ENCODE measurements at places on chromosomes 16 and 17. TPM values are rescaled to one million over a fixed set of nuclear protein-coding genes. Genes with fewer than 3 reads are reported as not detected.

- H3K27me3 ChIP-seq, result no peaks in the 10 kb centered on the region
- H3K27ac ChIP-seq, result no peak overlapping the region
- no peak for DNase-seq
- H3K4me1 ChIP-seq, result no peaks in the 10 kb centered on the region
Measured at GRCh38 chr17:33520426-33521330, 227.6 kb upstream of the ASIC2 start.

CNGB1 gene
- not detected for total RNA-seq

GRCh38 chr17:16935786-16936185 is 36.1 kb downstream of the TNFRSF13B start:
- H3K36me3 ChIP-seq, result no peaks in the 10 kb centered on the region
- H3K4me3 ChIP-seq, result no peak overlapping the region
- DNase-seq, result no peak
- H3K4me1 ChIP-seq, result no peaks in the 10 kb centered on the region

DNA sequence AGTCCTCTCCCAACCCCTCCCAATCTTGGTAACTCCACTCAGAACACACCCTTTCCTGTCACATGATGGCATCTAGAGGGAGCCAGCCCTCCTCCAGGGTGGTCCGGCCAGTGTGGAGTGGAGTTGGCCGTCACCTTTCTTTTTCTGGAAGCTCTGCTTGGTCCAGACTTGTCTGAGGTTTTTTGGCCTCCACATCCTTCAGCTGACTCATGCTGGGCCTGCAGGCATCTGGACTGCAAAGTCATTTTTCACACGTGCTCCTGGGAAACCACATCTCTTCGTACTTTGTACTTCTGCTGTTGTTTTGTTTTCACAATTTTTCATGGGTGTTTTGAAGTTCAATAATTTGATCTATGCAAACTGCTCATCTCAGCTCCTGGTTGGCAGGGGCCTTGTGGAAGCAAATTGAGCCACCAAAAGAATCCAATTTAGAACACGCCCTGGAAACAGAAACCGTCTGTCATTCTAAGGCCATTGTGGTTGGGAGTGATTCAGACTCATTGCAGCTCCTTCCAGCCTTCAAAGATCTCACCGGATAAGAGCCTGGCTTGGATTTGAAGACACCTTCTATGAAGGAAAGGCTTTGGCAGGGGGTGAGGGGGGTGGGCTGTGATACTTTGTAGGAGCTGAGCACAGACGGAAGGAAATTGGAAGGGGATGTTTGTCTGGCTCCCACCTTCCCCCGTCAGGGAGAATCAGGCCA is 42.4 kb upstream of the NF1 start:
- H3K4me3 ChIP-seq, result no peak overlapping the region
- H3K36me3 ChIP-seq, result no peaks in the 10 kb centered on the region
- H3K27me3 ChIP-seq, result no peaks in the 10 kb centered on the region
- H3K4me1 ChIP-seq, result no peaks in the 10 kb centered on the region

SDR42E1 gene
- total RNA-seq, result 3.7 TPM

SYT17 gene
- not detected for total RNA-seq

- H3K4me3 ChIP-seq, result no peak overlapping the region
- DNase-seq, result no peak
- H3K4me1 ChIP-seq, result no peaks in the 10 kb centered on the region
- no peaks in the 10 kb centered on the region for H3K36me3 ChIP-seq
- H3K27ac ChIP-seq, result no peak overlapping the region
Measured at GRCh38 chr17:42906772-42907446, 6.3 kb downstream of the G6PC1 start.

GRCh38 chr17:33291248-33292200 is 1.6 kb downstream of the ASIC2 start:
- no peaks in the 10 kb centered on the region for H3K4me1 ChIP-seq
- no peaks in the 10 kb centered on the region for H3K36me3 ChIP-seq
- H3K27me3 ChIP-seq, result peaks cover 15% of the 10 kb centered on the region
- peak; percentile 17 for DNase-seq

HBQ1 gene
- total RNA-seq, result not detected

DNA sequence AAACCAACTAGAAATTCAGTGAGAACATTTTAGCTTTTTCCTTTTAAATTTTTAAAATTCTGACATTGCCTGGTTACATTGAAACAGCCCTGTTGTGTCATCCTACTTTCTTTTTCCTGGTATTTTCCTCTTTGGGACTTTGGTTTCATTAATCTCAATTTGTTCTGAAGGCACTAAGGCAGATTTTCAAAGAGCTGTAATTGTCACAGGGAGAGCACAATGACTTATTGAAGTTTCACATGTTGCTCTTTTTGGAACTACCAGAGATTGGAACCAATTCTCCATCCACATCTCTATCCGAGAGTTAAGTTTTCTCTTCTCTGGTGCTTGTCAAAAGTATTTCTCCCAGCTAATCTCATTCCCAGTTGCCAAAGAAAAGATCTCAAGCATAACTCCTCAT is 144.7 kb upstream of the TBX2 start:
- H3K4me1 ChIP-seq, result no peaks in the 10 kb centered on the region
- no peak for DNase-seq

DNA sequence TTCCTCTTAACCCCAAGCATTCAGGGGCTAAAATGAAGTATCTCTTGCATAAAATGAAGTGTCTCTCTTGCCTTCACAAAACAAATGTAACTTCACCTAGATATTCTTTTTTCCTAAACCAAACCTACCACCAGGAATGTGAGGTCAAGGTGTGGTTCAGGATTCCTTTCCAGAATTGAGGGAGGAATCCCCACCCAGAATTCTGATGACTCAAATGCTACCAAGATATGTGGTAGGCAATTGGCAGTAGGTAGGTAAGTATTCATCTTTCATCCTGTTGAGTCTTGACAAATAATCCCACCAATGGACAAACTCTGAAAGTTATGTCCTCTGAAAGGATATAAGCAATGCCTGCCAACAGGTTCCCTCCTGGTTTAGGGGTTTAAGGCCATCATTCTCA is 26.2 kb downstream of the TRIM16 start:
- no peaks in the 10 kb centered on the region for H3K4me1 ChIP-seq
- H3K36me3 ChIP-seq, result peaks cover 2% of the 10 kb centered on the region
- H3K27me3 ChIP-seq, result no peaks in the 10 kb centered on the region
- no peak overlapping the region for H3K4me3 ChIP-seq
- DNase-seq, result no peak

GRCh38 chr17:3678821-3679530 is 10.4 kb downstream of the EMC6 start:
- H3K27ac ChIP-seq, result no peak overlapping the region
- H3K4me3 ChIP-seq, result no peak overlapping the region
- peaks cover 4% of the 10 kb centered on the region for H3K36me3 ChIP-seq
- H3K27me3 ChIP-seq, result no peaks in the 10 kb centered on the region

CD300E gene
- total RNA-seq, result not detected

C16orf96 gene
- 0.17 TPM for total RNA-seq
